Ovary (tissue), 10 donors: ENCODE measurements at places on chromosomes 3 and 15.
A peak's percentile ranks its signal among the peaks of the same experiment; 100 is the strongest.

GRCh38 chr3:95750097-95750496, 1064.3 kb upstream of the EPHA6 start:
- DNase-seq, result no peak

GRCh38 chr3:45181496-45181895, 35.3 kb upstream of the CDCP1 start:
- no peak for DNase-seq

- DNase-seq, result no peak
These were observed 38.0 kb downstream of the SRPRB start for GRCh38 chr3:133843634-133844033.

DNA sequence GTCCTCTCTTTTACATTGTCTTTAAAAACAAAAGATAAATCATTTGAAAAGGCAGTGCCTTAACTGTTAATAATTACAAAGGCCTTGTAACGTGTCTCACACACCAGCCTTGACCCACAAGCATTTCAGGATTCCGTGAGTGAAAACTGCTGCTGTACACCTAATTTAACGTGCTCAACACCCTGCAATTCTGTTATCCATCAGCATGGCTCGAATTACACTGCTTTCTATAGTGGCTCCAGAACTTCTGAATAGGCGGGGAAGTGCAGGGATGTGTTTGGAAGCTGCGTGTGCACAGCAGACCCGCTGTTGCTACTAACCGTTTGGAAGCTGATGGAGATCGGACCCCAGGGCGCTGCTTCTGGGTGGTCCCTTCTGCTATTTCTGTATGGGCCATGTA, 9.9 kb upstream of the ETFA start:
- no peak for DNase-seq

GRCh38 chr3:48552111-48552951, 4.3 kb downstream of the PFKFB4 start:
- DNase-seq, result no peak

GRCh38 chr15:67180035-67180434, 74.4 kb downstream of the AAGAB start:
- no peak for DNase-seq

DNA sequence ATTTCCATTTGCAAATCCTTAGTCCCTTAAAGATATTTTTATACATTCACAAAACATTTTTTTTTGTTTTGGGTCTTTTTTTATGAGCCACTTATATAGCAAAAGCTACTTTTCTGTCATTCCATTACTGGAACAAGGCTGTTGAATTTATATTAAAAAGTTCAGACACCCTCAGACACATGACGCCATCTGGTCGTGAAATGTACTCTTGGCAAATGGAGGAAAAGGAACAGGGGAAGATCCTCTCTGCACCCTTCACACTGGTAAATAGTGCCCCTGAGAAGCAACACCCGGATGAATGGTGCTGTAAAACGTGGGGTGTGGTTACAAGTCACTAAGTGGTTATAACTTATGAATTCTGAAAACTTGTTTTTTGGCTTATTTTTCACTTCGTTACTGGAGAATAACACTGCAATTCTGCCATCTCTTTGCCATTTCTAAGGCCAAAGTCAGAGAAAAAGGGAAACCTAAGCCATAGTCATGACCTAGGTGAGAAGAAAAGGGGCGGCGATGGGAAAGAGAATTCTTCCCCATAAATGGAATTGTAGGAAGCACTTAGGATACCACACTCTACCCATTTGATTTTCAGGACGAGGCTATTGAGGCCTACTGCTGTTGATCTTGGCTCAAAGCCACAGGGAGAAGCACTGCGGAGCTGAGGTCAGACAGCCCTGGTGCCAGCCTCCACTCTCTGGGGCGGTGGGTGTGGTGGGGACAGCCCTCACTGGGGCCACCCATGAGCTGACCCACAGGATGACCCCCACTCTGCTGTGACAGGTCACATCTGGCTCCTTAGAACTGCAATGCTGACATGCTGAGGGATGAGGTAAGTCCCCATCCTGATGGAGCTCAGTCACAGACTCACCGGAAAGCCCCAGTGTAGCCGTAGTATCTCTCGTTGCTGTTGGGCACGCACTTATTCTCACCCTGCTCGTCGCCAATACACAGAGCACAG, 21.9 kb downstream of the LTF start:
- DNase-seq, result no peak

DNA sequence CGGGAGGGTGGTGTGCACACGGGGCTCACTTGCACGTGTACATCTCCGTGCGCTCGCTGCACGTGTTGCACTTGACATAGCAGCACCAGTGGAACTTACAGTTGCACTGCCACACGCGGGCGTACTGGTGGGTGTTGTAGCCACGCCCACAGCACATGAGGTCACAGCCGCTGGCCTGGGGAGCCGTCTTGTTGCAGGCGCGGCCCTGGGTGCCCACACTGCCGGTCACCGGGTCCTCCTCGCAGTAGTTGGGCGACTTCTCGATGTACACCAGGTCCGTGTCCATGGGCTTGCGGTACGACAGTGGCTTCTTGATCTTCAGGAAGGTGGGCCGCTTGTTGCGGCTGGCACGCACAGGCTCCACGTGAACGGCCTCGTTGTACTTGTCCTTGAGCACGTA, 61.0 kb downstream of the WNT7A start:
- no peak for DNase-seq

GRCh38 chr3:52205727-52206372, 7.9 kb downstream of the ALAS1 start:
- DNase-seq, result no peak

DNA sequence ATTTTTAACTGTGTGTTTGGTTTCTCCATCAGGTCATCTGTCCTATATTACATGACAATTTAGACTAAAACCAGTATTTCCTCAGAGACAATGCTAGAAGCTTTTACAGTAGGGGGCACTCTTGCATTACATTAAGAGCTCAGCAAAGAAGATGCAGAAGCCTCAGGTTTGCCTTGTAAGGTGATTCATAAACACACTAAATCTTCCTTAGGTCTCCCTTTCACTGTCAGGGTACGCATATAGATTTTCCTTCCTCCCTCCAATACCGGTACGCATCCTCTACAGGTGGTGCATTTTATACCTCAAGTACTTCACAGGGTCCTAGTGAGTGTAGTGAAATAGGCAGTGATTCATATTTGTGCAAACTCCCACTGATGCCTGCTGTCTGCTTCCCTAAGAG, 46.5 kb downstream of the CD86 start:
- DNase-seq, result no peak

DNA sequence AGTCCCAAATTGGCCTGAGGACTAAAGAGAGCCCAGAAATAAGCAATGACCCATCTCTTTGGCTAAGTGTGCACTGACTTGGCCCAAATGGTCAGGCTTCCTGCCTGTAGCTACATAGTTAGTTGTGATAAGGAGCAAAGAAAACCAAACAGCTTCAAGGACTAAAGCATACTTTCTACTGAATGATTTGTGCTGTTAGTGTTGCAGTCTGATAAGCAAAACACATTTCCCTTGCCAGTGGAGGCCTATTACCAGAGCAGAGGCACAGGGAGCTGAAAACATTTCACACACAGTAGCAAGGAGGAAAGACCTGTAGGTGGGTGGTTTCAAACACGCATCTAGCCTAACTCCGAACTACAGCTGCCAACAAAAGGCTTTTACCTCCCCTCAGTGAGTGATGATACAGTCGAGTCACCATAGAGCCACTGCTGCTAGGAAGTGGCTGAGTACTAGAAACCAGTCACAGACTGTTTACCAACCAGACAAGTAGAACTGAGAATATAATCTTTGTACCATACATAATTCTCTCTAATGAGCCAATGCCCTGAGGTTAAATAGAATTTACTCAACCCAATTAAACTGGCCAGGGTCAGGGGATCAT, 222.3 kb upstream of the THBS1 start:
- DNase-seq, result peak; percentile 50

GRCh38 chr3:36992806-36993325, at the start of gene EPM2AIP1:
Gene EPM2AIP1, minus strand, starts transcription at chr3:36993131. Its CDS starts 54 bp downstream, at chr3:36993077.
- no peak for DNase-seq

DNA sequence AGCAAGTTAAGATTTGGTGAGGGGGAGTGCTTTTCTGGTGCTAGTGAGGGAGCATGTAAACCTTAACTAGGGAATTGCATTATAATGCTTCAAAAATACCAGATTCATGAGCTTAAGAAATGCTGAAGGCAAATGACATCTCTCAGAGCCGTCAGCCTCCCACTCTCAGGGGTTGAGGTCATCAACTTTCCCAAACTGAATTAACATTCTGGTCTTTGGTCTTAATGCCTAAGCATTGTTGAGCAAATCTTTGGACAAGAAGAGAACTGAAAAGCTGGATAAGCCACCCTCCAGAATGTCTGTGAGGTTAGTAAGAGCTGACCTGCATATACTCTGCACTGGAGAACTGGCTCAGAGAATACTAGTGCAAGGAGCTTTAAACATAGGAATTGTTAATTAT, 124.9 kb upstream of the GAP43 start:
- no peak for DNase-seq

- DNase-seq, result no peak
These were observed 262.2 kb downstream of the MAGI1 start for GRCh38 chr3:65776494-65776893.

GRCh38 chr3:105375750-105376511, 9.2 kb downstream of the ALCAM start:
- no peak for DNase-seq

- DNase-seq, result no peak
These were observed 137.3 kb upstream of the CNTN3 start for GRCh38 chr3:74751775-74752174.
